ENCODE measurements at places on chromosomes 3 and 15.
A peak's percentile ranks its signal among the peaks of the same experiment; 100 is the strongest.

DNA sequence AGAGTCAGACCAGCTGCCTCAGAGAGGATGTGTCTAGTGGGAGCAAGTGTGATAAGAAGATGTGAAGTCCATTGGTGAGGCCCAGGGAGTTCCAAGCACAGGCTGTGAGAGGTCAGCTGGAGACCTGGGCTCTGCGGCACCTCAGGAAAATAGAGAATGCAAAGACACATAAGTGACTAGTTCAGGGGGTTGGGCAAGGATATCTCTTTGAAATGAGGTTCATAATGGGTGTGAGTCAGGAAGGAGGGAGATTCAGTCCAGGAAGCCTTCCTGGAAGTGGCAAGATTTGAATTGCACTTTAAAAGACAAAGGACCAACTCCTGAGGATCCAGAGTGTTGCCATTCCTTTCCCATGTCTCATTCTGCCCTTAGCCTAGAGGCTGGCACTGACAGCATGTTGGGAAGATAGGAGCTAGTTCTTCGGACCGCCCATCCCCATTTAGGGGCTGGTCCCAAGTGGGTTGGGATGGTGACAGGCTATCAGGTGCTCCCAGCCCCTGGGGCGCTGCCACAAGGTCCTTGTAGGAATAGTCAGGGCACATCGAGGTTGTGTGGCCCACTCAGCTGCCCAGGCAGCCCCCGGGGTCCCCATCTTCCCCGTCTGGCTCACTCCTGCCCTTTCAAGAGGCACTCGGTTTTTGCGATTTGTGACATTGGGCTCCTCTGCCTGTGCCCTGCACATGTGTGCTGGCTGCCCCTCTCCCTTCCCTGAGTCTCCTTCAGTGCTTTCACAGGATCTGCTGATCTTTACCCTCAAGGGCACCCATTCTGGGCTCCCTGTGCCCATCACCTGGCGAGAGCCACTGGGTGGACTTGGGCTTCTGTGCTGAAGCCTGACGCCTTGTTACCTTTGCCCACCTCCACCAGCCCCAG, 23.7 kb downstream of the ESYT3 start:
- no peak for DNase-seq

DNA sequence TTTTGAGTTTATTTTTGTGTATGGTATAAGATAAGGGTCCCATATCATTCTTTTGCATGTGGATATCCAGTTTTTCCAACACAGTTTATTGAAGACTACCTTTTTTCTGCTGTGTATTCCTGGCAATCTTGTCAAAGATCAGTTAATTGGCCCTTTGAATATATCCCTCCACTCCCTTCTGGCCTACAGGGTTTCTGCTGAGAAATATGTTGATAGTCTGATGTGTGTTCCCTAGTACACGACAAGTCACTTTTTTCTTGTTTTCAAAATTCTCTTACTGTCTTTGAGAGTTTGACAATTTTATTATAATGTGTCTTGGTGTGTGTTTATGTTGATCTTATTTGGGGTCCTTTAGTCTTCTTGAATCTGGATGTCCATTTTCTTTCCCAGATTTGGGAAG, 129.2 kb downstream of the ISL2 start:
- no peak for DNase-seq

DNA sequence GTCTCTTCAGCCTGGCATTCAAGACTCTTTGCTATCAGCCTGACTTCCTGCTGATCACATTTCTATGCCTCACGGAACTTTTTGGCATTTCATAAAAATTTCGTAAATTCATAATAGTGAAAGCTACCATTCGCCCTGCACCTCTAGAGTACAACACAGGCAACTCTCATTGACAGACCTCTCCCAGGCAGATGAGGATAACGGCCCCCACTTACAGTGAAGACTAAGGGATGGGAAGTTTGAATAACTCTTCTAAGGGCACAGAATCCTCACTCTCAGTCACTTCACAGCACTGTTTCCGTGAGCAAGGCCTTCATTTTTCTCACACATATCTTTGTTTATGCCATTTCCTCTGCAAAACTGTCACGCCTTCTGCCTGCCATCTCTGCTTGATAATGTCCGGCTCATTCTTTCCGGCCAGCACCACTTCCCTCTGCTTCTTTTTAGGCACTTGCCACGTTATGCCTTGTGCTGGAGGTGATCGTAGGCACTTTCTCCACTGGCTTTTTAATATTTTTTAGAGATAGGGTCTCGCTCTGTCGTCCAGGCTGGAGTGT, 224.1 kb upstream of the HES1 start:
- DNase-seq = no peak

DNA sequence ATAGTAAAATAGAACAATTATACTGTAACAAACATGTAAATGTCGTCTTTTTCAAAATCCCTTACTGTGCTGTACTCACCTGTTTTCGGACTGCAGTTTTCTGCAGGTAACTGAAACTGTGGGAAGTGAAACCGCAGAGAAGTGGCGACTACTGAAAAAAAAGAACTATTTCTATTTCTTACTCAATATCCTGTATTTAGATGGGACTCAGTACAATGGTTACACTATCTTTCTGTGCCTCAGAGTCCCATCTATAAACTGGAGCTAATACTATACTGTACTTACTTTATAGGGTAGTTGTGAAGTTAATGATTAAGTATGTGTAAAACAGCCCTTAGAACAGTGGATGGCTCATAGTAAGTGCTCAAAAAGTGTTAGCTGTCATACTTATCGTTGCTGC, 14.3 kb upstream of the P2RY12 start:
- no peak for DNase-seq

DNA sequence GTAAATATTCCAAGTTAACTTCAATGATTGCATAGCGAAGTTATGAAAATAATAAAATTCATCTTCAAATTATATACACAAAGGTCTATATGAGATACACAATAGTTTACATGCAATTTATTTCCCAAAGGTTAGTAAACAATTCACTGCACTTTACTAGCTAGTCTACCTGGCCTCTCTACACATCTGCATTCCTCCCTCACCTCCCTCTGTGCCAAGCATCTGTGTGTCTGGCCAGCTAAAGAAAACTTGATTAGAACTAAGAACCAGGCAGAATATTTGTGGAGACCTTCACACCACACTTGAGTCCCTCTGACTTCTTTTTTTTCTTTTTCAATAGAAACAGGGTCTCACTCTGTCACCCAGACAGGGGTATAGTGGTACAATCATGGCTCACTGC, 61.4 kb downstream of the LRRFIP2 start:
- no peak for DNase-seq

DNA sequence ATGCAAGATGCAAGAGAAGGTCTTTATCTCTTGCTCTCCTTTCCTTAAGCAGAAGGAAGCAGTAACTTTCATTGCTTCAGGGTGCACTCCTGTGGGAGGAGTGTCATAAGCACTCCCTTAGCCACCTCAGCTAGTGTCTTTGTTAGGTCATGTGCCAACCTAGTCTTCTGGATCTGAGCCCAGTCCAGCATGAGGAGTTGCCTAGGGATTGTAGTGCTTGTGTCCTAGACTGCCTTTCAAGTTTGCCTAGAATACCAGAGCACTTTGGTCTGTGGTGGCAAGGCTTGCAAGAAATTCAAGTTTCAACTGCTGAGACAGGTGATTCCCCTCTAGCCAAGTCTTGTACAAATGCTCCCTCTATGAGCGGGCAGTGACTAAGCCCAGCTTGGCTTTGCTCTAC, 633.6 kb downstream of the ZNF385D start:
- no peak for DNase-seq

DNA sequence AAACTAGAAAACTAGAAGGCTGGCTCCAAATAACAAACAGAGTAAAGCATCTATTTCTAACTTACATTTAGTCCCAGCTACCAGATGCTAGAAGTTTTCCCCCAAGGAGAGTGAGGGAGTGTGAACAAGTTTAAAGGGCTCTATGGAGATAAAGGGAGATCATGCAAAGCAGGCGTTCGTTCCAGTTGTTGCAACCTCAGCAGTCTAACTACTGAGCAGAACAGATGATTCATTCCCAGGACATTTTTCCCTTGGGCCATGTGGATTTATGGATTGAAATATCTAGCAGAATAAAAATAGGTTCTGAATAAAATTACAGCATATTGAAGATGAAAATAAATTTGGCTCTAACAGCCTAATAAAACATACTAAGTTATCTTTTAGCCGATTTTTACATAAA, 154.8 kb upstream of the TTC14 start:
- no peak for DNase-seq

DNA sequence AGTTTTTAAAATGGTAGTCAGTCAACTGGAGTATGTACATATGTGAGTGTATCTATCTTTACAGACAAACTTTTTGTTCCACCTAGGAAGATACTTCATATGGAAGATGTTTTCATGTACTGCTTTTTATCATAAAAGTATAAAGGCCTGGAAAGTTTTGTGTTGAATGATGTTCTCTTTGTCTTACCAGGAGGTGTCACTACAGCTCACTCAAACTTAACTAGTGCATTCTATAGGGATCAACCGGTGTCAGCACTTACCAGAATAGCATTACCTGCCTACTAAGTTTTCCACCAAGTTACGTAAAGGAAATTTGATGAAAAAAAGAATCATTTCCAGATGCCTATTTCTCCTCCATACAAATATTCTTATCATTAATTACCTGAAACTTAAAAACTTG, 522.6 kb upstream of the SEMA6D start:
- DNase-seq = no peak

GRCh38 chr3:10251006-10251405, 2.7 kb downstream of the TATDN2 start:
- no peak for DNase-seq

DNA sequence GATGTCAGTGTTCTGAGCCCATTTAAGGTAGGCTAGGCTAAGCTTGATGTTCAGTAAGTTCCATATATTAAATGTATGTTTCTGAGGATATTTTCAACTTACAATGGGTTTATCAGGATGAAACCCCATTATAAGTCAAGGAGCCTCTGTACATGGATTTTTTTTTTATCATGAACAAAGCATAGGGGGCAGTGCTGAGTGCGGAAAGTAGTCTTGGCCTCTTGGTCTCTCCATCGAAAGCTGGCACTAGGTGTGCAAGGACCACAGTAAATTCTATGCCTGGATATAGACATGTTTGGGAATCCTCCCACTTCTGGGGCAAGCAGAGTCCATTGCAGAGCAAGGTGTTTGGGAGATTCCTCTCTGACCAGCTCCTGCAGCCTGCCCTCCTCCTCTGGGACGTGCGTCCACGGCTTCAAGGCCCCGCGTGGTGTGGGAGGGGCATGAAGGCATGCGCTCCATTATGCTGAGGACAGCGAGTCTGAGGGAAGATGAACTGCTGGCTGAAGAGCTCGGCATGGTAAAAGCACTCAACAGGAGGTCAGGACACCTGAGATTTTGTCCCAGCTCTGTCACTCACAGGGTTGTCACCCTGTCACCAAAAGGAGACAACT, 122.9 kb upstream of the LIPC start:
- no peak for DNase-seq

DNA sequence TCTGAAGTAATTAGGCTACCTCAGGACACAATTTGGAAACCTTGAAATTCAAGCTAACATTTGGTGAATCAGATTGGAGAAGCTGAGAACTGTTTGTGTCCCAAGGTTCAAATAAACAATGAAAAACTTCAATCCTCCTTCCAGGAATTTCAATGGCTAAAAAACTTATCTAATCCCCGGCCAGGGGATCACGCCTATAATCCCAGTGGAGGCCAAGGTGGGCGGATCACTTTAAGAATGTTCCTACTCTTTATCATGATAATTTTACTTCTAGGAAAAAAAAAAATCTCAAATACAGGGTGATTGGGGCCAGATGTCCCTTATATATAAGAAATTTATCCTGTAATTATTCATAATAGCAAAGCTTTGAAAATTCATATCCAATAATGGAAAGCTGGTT, 139.0 kb downstream of the CPNE4 start:
- no peak for DNase-seq

DNA sequence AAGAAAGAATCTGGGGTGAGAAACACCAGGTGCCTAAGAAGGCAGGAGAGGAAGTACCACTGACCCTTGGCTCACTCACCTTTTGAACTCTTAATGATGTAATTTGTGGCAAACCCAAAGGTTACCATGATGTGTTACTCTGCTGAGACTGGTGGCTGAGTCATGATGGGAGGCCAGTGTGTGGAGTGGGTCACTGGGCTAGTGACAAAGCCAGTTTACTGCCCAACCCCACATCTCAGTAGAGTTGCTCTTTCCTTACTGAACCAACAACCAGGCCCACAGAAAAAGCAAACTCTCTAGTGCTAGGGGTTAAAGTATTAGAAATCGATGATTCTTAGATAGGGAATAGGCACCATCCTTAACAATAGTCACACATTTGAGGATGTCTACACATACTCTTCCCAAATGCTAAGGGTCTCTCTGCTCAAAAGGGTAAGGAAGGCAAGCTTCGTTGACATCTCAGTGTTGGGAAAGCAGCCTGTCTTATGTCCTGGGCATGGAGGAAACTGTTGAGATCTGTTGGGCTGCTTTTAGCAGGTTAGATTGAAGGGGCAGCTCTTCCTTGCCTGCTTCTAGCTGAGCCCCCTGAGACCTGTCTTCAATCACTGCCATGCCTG, 3.1 kb downstream of the RBP2 start:
- no peak for DNase-seq

DNA sequence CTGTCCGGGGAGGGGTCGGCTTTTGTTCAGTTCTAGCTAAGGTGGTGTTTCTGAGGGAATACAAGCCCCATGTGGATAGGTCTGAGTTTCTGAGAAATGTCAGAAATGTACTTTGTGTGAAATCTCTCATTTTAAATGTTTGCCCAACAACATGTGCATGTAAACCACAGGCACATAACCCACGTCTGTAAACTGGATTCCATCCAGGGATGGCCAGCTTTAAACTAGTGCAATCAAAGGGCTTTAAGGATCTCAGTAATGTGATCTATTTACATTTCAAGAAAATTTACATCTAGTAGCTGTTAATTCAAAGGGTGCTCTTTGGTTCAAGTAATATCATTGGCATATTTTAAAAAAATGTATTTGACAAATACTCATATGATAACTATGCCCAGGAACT, 52.0 kb downstream of the POLR2M start:
- DNase-seq = no peak

DNA sequence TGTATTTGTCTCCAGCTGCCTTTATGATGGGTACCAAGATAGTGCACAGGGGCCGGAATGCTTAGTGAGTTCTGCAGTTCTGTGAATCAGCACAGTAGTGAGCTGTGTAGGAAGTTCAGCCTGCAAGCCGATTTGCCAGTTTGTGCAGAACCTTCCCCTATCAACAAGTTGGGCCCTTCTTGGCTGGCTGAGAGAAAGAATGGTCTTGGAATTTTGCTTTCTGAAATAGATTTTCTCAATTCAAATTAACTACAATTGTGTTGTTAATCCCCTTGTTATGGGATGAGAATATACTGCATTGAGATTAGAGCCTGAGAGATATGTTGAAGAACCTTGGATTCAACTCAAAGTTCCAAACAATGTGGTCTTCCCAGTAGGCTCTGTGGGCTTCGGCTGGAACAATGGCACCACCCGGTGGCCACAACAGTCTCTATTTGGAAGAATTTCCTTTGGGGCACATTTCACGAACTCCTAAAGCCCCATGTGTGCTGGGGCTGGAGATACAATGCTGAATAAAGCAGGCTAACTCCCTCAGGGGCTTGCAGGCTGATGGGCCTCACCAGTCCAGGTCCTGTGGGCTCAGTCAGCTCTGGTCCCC, 59.1 kb downstream of the TRIM42 start:
- DNase-seq = peak; percentile 2
